ENCODE measurements at places on chromosomes 2 and 18.

- DNase-seq = no peak
Observed at GRCh38 chr2:224850081-224850480, 133.9 kb upstream of the CCDC195 start.

DNA sequence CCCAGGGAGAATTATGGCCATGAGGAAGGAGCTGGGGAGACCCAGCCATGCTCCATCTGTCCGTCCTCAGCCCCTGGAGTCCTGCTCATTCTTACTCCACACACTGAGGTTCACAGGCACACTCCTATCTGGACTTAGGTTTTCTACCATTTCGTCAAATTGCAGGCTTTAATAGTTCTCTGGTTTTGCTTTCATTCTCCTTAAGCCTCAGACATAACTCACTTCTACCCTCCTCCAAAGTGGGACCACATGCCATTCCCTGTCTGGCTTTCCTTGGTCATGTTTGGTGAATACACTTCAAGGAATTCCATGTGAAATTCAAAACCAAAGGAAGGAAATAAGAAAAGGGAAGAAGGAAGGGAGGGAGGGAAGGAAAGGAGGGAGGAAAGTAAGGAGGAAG, 115.7 kb downstream of the CMPK2 start:
- DNase-seq = no peak

DNA sequence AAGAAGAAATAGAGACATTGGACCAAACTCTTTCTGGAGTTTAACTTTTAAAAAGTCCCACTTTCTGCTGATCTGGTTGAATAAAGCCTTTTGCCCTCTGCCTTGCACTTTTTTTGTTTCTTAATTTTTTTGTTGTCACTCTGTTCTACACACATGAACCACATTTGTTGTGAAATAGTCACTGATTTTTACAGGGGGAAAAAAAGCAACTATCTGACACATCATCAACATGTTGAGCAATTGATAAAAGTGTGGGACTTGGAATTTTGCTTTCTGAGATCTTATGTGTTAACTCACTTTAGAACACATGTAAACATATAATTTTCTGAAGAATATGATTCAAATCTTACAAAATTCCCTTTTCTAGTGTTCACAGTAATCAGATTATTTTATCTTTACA, 414.8 kb upstream of the FIGN start:
- no peak for DNase-seq

DNA sequence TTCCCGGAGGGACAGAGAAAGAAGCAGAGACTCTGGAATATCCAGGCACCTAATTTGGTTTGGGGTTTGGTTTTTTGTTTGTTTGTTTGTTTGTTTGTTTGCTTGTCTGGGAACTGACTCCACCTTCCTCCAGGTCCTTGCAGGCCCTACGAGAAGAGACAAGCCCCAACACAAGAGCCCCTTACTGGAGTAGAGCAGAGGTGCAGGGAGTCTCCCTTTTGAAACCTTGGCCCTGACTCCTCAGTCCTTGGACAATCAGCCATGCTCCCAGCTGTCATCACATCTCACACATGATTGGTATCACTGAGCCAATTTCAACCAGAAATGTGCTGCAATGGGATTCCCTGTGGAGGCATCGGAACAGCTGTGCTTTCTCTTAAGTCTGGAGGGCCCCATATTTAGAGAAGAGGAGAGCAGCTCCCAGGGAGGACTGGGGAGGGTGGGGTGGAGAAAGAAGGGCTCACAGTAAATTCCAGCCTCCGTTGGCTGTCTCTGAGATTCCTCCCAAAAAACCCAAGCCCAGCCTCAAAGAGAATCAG, 279.9 kb upstream of the NCKAP5 start:
- no peak for DNase-seq

- no peak for DNase-seq
Observed at GRCh38 chr2:224894356-224894755, 147.9 kb downstream of the DOCK10 start.

DNA sequence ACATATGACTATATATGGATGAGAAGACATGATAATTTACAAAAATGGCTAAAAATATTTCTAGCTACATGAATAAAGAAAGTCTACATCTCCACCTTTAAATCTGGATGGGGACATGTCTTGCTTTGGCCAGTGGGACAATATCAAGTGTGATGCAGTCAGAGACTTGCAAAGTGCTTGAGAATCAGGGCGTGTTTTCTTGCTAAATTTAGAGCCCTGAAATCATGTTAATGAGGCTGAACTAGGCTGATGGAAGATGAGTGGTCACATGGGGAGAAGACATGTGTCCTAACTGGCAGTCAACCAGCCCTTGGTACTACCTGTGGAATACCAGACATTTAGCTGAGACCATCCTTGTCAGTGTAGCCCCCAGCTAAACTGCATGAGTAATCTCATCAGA, 278.5 kb upstream of the RGPD4 start:
- DNase-seq = no peak

GRCh38 chr2:206535260-206535986, 92.1 kb downstream of the ADAM23 start:
- DNase-seq = no peak

DNA sequence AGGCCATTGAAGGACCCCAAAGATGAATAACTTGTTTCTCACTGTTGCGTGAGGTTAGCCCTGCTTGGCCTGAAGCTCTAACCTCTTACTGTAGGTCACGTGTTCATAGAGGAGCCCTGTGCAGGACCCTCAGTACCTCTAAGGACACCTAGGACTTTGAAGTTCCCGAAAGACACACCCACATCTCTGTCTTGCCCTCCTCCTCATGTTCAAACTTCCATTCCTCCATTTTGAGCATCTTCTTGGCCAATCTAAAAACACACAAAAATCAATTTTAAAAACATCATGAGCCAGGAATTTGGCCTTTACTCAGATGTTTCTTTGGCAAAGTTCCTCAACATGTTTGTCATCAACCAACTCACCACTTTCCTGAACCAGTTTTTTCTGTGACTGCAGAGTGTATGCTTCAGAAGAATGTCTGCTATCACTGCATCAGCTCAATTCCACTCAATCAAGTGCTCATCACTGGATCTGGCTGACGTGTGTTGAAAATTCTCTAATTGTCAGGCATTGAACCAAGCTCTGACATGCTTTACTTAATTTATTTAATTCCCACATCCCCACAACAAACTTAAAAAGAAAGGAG, 101.6 kb downstream of the AP1S3 start:
- no peak for DNase-seq

GRCh38 chr2:118925476-118925875, 16.5 kb upstream of the MARCO start:
- no peak for DNase-seq

DNA sequence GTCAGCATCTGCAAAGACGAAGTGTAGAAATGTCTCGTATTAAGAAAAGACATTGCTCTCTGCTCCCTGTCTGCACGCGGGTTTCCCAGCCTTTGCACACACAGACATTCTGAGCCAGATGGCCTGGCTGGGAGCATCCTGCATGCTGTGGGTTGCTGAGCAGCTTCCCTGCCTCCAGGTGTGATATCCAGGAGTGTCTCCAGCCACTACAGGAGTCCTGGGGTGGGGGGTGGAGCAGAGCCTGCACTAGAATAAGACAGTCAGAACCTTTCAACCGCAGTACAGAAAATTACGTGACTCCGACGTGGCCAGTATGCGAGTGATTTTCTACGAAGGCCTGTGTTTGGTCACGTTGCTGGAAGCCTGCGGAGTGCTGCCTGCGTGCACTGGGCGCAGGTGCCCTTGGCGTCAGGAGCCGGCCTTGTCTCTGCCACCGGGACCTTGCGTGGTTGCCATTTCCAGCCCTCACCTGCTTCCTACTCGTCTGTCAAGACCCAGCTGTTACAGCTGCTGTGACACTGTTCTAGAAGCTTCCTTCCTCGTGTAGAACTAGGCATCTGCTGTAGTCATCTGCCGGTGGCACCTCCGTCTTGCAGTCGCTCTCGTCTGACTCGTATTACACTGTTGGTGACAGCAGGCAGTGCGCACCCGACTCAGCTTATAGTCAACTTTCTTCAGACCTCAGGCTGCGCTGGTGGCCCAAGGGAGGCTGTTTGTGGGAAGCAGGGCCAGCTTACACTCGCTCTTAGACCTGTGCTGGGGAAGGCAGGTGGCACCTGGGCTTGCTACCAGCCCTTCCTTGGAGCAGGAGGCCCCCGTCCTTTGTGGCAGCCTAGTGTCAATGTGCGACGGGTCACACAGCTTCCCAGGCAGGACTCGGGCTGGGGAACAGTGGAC, 11.2 kb downstream of the CTDP1 start:
- no peak for DNase-seq

DNA sequence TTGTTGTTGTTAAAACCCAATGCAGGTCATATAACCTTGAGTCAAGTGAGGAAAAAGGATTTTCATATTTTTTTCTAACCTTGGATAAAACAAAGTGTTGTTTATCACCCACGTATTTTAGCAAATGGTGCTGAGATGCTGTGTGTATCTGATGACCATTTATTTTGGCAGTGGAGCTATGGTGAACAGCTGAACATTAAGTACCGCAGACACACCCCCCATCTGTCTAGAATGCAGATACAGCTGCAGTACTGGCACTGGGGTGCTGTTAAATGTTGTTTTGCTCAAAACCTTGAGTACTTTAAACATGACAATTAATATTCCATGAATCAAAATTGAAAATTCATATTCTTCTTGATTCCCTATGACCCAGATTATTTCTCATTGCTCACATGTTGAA, 773.3 kb upstream of the SLC39A10 start:
- no peak for DNase-seq

- no peak for DNase-seq
Observed at GRCh38 chr2:220336771-220337170, 709.3 kb downstream of the SLC4A3 start.

DNA sequence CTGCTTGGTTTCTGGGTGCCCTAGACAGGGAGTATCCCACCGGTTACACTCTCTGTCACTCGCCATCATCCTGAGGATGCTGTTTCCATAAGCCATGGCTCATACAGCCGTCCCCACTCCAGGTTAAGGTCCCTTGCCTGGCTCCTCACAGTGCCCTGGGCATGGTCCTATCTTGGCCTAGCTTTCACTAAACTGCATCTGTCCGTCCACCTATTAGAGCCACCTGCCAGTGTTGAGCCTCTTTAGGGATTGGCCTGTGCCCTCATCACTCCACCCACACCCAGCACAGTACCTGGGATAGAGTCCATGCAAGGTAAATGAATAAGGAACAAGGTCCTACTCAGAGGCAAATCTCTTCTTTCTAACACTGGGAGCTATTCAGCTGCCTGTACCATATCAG, 320.1 kb downstream of the GBX2 start:
- DNase-seq = no peak

DNA sequence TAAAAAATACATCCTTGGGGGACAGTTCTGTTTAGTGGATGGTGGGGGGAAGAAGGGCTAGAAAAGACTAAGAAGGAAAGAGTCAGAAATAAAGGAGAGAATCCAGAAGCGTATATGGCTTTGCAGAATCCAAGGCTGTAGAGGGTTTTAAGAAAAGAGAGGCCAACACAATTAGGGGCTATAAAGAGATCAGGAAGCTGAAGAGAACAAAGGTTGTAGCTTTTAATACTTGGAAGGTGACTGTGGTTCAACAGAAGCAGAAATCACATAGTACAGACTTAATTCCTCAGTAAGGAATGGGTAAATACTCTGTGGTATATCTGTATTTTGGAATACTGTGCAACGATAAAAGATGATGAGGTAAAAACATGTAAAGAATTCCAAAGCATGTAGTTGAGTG, 286.4 kb downstream of the AGPS start:
- no peak for DNase-seq

DNA sequence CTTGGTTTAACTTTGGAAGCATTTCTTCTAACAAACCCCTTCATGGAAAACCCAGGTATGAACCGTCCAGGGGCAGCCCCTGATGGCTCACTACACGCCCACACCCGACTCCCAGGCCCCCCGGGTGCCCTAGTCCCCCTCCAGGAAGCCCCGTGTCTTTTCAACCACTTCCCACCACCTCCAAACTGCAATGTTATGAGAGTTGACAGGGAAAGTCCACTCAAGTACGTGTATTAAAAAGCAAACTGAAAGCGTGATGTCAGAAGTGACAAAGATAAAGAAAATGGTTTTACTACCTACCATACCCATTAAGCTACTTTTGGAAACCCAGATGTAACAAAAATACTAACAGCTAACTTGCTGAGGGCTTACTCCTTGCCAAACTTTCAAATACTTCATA, 51.5 kb downstream of the L3MBTL4 start:
- DNase-seq = no peak

DNA sequence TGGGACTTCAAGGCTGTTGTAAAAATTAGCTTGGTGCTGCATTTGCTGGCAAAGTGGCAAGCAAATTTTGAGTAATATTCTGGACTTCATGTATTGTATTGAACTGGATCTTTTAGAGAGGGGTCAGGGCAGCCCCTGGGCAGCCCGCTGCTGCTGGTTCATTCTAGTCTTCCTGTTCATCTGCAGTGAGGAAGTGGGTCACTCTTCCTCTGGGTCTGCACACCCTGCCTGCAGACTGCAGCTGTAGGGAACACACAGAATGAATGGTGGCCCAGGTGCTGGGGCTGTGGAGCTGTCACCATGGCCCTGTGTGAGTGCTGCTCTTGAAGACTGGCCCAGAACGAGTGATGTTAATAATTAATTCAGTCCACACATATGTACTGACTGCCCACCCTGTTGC, 9.4 kb downstream of the SH3RF3 start:
- no peak for DNase-seq

- DNase-seq = no peak
Observed at GRCh38 chr2:197010200-197011020, 83.9 kb upstream of the PGAP1 start.

- DNase-seq = no peak
Observed at GRCh38 chr2:33589444-33589843, 9.7 kb downstream of the FAM98A start.

Measured in activated naive CD8-positive, alpha-beta T cell treated with anti-CD3 and anti-CD28 coated beads, Interleukin-2, amount 50 U/mL, for 24 hours (primary cell).